Lung (tissue), 17 donors: ENCODE measurements at places on chromosomes 16 and 17. TPM values are rescaled to one million over a fixed set of nuclear protein-coding genes. Genes with fewer than 3 reads are reported as not detected.

The TBX21 gene
- total RNA-seq: 0.77 TPM

The C16orf95 gene
- 0.48 TPM for total RNA-seq

The CDT1 gene
- total RNA-seq: 5.8 TPM

The KRT24 gene
- total RNA-seq: not detected

The MATCAP1 gene
- total RNA-seq: 33.1 TPM

The ZNF598 gene
- 49.8 TPM for total RNA-seq

The ZNF23 gene
- 14.5 TPM for total RNA-seq

The KCNH6 gene
- 1.6 TPM for total RNA-seq

- DNase-seq: no peak
Observed at GRCh38 chr16:8845699-8846298, 23.0 kb downstream of the CARHSP1 start.

DNA sequence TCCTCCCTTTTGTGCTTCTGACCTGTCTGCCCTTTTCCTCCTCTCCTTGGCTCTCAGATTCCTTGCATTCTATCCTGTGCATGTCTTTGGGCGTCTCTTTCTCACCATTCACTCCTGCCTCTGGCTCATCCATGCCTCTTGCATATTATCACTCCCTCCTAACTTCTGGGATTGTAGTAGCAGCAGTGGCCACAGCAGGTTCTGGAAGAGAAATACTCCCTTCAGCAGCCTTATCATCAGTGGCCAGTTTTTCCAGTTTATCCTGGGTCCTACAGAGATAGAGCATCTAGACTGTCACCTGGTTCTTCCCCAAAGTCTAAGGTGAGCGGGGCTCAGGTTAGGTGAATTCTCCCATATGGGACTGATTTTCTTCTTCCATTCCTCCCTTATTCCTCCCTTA lies 354.0 kb upstream of the CCL2 start:
- no peak for DNase-seq

DNA sequence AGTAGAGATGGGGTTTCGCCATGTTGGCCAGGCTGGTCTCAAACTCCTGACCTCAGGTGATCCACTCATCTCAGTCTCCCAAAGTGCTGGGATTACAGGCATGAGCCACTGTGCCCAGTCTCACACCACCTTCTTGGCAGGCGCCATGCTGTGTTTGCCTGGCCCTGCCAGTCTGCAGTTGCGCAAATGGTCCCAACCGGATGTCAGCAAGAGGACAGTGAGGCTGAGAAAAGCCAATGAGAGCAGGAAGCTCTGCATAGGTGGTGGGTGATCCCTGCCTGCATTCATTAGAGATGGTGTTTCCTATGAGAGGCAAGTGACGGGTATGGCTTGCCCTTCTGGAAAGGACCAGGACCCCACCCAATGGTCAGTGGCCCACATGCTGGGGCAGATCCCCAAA lies 59.3 kb downstream of the PECAM1 start:
- no peak for DNase-seq

DNA sequence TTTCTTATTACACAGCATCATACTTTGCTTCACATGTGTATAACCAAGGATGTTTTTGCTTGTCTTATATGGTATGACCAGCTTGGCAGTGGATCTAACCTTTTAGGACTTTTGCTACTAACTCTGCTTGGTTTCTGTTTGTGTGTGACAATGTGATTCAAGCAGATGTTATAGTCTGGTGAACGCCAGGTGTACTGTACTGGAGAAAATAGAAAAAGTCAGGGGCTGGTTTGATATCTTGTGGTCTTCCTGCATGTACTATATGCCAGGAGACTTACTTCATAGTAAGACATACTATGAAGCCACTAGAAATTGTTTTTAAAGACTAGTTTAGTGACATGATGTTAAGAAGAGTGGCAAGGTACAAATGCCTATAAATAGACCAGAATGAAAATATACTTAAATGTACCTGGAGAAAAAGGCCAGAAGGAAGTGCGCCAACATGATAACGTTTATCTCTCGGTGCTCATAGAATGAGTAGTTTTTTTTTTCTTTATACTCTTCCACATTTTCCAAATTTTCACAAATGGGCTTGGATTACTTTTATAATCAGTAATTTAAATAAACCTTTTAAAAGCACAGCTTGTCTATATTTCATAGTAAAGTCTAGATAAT lies 112.3 kb downstream of the PRKCA start:
- no peak for DNase-seq

DNA sequence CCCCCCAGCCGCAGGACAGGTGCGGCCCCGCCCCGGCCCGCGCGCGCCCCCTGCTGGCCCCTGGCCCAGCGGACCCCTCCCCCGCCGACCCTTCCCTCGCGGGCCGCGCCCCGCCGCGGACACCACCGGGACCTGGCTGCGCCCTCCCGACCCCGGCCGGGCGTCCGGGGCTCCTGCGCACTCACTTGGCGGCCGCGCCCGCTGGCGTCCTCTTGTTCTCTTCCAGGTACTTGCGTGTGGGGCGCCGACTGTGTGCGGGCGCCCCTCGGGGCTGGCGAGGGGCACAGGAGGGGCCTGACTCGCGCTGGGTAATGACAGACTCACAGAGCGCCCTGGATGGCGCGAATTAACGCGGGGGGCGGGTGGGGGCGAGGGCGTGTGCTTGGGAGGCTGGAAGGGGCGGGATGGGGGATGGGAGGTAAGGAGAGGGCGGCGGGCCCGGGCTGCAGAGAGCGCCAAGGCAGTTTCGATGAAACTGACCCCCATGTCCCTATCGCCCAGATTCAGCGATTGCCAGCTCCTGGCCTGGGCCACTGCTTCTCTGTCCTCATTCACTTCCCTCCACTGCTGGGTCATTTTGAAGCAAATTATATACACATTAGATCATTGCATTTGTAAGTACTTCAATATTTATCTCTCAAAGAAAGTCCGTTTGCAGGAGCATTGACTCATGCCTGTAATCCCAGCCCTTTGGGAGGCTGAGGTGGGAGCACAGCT lies 445 bp upstream of the DBNDD1 start:
- peak; percentile 31 for DNase-seq

GRCh38 chr16:69761983-69762813 lies at the start of gene WWP2:
TSS of gene WWP2 (plus strand) at chr16:69762332. CDS start at chr16:69787011, 24,679 bp downstream.
- peak; percentile 82 for DNase-seq

DNA sequence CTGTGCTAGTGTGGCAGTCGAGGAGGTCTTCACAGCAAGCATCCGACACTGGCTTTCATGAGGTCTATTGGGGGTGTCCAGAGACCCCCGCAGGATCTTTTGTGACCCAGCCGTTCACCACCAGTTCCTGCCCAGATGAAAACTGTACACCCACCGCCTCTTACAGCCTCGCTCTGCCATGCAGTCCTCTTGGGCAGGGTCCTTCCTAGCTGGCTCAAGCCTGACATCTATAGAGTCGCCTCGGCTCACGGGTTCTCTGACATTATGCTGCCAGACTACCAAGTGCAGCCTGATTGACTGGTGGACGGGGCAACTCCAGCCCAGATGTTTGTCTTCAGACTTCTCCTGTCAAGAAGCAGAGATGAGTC lies 14.6 kb upstream of the CLEC10A start:
- DNase-seq: no peak

DNA sequence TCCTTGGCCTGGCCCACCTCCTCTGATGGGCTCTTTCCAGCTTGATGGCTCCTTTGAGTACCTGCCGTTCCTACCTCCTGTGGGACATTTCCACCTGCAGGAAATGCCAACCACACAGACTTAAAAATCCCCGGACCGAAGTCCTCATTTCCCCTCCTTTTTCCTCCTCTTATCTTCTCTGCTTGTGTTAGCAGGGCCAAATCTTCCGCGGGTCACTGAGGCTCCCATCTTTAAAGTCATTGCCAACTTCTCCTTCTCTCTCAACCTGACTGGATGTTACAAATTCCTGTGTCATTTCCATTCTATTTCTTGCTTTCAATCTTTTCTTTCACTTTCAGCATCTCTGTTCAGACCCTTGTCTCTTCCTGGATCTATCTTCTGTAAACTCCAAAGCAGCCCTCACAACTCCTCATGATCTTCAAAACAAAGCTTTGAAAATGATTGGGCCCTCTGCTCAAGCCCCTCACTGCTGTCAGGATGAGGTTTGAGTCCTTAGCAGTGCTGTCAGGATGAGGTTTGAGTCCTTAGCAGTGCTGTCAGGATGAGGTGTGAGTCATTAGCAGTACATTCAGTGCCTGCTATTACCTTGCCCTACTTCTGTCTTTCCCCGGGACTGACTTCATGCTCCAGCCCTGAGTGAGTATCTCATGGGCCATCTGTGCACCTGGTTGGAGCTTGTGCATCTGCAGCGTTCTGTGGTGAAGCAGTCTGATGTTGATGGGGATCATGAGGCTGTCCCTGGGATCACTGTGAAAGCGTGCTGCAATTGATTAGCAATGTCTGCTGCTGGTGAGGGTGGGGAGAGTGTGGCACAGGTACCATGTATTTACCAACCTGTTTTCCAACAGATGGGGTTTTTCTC lies 100.1 kb downstream of the IRF8 start:
- DNase-seq: no peak

- DNase-seq: peak; percentile 52
Observed at GRCh38 chr17:72122765-72123529, 2.1 kb downstream of the SOX9 start.

- peak; percentile 22 for DNase-seq
Observed at GRCh38 chr16:30096862-30097563, 1.0 kb upstream of the YPEL3 start.

GRCh38 chr17:61556224-61557188 lies 34.5 kb downstream of the NACA2 start:
- peak; percentile 22 for DNase-seq

- no peak for DNase-seq
Observed at GRCh38 chr16:85461022-85461813, 151.9 kb upstream of the GSE1 start.

- DNase-seq: no peak
Observed at GRCh38 chr17:10106067-10106466, 92.3 kb downstream of the GAS7 start.

GRCh38 chr17:80800481-80801391 lies 190.9 kb upstream of the CHMP6 start:
- no peak for DNase-seq

DNA sequence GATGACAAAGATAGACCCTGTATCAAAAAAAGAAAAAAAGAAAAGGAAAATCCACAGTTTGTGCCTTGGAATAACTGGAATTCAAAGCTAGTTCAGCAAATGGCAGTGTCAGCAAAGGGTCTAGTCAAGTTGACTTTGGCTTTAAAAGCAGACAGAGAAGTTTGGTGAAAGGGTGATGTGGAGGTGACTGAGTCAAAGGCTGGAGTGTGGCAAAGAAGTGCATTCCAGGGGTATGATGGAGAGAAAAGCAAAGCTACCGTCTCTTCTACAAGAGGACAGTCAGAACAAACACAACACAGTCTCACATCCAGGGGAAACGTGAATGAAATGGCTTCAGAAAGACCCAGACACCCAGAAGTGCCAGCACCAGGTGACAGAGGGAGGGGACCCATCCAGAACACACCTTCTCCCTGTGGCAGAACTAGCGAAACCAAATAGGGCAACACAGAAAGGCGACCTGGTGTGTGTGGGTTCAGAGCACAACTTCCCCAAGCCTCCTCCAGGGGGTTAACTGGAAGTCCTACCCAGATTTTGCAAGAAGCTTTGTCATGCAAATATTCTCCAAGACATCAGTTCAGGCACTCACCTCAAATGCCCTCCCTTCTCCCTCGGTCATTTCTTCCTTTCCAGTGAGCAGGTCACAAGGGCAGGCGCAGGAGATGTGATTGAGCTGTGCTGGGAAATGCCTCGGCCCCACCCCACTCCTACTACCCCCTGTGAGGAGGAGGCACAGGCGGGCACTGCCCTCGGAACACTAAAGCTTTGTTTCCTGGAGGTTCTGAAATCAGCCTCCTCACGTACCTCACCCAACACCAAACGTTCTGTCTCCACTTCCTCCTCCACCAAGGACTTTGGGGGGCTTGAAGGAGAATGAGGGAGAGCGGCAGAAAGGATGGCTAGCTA lies 481.9 kb downstream of the SOX9 start:
- no peak for DNase-seq

- no peak for DNase-seq
Observed at GRCh38 chr17:8713878-8714277, 30.8 kb downstream of the CCDC42 start.

- DNase-seq: no peak
Observed at GRCh38 chr16:51822471-51822870, 671.4 kb upstream of the SALL1 start.

DNA sequence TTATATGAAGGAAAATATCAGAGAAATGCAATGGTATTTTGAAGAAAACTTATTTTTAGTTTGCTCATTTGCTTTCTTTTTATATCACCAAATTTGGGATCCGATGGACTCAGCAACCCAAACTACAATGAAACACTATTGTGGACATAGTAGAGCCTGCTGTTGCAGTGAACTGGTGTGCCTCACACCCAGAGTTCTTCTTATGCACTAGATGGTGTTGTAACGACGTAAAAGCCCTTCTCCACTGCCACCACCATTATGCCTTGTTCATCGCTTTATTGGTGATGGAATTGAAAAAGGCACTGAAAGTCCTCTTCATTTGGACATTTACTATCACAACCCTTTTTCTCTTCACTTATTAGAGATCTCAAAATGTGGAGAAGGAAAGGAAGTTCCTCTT lies 381.3 kb downstream of the CDH8 start:
- DNase-seq: no peak
